Stimulated activated CD4-positive, alpha-beta T cell treated with anti-CD3 and anti-CD28 coated beads, Interleukin-12 subunit alpha, Interleukin-12 subunit beta, amount 100 ng/mL, for 48 hours (primary cell): ENCODE measurements at places on chromosomes 6 and 20.

DNA sequence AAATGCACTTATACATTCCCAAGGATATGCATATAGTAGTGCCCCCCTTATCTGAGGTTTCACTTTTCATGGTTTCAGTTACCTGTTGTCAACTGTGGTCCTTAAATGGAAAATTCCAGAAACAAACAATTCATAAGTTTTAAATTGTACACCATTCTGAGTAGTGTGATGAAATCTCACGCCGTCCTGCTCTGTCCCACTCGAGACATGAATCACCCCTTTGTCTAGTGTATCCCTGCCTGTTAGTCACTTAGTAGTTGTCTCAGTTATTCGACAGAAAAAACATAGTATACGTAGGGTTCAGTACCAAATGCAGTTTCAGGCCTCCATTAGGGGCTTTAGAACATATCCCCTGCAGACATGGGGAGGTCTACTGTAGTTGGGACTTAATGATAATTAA is 57.0 kb downstream of the MAP1LC3A start:
- no peak for DNase-seq

DNA sequence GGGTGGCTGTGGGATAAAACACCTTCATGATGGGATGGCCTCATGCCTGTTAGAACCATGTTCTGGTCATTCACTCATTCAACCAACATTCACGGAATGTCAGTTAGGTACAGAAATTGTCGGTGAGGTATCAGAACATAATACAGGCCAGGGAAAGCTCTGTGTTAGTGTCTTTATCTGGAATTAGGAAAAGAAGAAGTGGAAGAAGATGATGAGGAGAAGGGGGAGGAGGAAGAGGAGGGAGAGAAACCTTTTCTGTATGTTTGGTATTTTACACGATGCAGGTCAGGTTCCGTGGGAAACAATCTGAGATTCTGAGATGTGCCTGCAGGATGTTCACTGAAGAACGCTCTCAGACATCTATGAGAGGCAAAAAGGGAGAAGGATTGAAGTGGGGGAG is 5.6 kb downstream of the ADTRP start:
- no peak for DNase-seq

DNA sequence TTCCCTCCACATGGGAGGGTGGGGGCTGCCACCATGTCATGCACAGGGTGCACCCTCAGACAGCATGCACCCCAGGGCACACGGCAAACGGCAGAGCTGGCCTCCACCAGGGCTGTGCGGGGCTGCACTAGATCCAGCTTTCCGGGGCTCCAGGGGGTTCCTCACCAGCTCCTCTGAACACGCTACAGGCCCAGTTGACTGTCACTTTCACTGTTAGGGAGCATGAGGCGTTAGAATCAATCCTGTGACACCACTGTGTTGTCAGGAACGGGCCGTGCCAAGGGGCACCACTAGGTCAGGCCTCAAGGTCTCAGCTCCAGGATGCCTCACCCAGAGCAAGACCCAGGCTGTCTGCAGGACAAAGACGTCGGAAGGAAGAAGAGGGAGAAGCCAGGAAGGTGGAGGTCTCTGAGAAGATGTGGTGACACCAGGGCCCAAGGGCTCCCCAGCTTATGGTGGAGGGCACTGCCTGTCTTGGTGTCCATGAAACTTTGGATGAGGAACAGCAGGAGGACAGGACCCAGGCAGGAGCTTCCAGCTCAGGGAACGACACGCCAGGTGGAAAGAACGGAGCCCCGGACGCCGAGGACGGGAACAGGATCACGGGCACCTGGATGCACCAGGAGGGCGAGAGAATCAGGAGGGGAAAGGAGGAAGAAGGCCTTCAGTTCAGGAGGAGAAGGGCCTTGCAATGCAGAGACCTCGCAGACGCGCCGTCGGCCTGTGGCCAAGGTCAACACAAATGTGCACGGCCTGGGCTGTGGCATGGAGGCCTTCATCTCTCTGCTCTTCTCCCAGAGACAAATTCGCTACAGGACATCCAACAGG is 49.5 kb downstream of the YTHDF1 start:
- no peak for DNase-seq

DNA sequence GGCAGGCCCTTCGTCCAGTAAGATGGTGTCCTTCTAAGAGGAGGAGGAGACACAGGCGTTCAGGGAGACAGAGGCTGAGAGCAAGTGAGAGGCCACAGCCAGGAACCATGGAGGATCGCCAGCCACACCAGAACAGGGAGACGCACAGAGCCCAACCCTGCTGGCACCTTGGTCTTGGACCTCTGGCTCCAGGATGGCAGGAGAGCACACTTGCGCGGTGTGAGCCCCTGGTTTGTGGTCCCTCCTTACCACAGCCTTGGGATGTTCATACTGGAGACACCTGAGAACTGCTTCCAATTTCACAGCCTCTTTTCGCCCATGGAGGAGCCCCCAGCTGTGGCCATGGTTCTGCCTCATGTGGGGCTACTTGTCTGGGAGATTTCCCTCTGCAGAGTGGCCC is 222.4 kb downstream of the DLL1 start:
- DNase-seq = no peak

DNA sequence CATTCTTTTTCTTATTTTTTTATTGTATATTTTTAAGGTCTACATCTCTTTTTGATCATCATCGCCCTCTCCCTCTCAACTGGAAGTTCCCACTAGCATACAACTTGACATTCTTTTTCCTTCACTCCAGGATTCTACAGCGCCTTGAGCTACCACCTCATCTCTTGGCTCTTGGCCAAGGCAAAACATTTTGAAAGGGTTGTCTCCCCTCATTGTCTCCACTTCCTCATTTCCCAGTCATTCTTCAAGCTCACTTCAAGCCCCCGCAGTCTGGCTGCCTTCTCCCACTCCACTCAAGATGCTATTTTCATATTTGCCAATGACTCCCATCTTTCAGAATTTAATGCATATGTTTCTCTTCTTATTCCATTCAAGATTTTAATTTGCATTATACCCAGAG is 63.0 kb downstream of the OPN5 start:
- DNase-seq = no peak

GRCh38 chr6:20458027-20458894 is 56.6 kb downstream of the E2F3 start:
- DNase-seq = no peak

GRCh38 chr6:165987483-165988301 is 180.0 kb downstream of the TBXT start:
- DNase-seq = no peak

- DNase-seq = no peak
These were observed 25.0 kb upstream of the POPDC3 start for GRCh38 chr6:105204768-105205167.

DNA sequence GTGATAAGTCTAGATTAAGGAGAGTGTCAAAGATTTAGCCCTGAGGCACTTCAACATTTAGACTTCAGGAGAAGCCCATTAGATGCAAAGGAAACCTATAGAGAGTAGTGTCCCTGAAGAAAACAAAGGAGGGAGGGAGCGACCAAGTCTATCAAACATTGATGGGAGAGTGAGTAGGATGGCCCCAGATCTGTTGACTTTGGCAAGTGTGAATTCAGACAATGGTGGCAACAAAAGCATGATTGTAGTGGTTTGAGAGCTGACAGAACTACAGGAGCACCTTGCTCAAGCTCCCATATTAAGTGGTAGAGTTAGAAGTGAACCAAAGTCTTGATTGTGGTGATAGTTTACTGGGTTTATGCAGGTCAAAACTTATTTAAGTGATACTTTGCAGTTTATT is 979 bp upstream of the ABCF1 start:
- DNase-seq = no peak

DNA sequence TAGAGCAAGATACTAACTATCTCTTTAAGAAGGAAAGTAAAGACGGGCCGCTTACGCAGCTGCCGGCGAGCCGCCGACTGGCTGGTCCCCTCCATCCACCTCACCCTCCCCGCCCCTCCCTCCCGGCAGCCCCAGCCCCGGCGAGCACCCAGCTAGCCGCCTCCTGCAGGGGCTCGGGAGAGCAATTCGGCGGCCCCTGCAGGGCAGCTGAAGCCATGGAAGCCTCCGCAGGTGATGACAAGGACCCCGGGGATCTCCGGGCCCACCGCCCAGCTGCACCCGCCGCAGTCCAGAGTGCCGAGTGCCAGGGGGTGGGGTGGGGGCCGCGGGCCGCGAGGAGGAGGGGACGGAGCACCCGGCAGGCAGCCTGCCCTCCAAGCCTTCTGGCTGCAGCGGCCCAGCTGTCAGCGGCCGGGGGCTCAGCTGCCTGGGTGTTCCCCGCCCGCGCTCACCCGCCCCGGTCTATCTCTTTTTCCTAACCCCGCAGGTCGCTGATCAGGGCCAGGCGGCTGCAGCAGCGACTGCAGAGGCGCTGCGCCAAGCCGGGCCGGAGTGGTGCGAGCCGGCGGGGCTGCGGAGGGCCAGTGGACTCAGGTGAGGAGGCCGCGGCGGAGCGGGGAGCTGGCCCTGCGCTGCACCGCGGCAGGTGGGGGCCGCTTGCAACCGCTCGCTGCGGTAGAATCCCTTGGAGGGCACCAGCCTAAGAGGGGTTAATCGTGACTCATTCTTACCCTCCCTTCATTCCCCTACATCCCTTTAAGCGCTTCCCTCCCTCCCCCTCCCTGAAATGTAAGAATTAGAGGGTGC is at the start of gene SNPH:
Gene SNPH (plus strand): TSS at position 128 of the 807 bp plus-strand sequence. CDS start 29,946 bp downstream, outside the sequence.
- DNase-seq = peak; percentile 70

DNA sequence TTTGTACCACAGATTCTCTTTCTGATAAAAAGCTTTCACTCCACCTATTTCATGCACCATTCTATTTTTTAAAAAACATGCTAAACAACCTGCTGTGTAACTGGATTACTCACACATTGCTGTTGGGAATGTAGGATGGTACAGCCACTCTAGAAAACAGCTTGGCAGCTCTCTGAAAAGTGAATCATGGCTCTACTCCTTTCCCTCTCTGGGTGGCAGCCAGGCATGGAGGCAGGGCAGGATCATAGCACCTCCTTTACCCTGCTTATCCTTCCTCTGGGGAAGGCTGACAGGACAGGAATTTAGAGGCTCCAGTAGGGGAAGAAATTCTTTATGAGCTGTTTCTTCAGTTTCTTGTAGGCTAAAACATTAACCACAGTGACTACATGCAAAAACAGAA is 6.7 kb upstream of the VNN2 start:
- no peak for DNase-seq

DNA sequence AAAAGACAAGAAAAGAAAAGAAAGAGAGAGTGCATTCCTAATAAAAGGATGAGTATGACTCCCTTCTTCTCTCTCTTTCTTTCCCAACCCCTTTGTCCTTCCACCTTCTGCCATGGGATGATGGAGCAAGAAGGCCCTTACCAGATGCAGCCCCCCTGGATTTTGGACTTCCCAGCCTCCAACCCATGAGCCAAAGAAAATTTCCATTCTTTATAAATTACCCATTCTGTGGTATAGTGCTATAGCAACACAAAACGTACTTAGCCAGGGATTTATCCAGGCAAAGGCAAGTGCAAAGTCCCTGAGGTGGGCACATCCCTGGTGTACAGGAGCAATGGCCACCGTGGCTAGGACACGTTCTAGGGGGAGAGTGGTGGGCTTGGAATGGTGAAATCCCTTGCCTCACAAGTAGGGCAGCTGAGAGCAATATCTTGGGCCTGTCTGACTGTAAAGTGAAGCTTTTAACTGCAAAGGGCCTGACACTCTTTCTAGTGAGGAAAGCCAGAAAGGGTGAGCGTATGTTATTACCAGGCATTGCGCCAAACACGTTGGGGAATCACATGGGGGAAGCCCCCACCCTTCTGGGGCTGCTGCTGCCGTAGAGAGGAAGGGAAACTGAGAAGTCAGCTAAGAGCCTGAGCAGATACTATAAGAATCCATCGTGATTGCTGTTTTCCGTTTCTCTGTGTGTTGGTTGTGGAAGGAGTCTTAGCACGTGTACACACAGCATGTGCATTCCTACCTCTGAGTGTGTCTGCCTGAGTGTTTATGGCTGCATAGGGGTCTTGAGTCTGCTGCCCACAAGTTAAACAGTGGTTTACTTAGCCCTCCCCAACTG is 50.7 kb upstream of the SIRPA start:
- DNase-seq = peak; percentile 25

GRCh38 chr6:131808460-131809269 is 845 bp downstream of the ENPP1 start:
- DNase-seq = no peak

- no peak for DNase-seq
These were observed 5.2 kb downstream of the CDYL start for GRCh38 chr6:4781426-4781825.

DNA sequence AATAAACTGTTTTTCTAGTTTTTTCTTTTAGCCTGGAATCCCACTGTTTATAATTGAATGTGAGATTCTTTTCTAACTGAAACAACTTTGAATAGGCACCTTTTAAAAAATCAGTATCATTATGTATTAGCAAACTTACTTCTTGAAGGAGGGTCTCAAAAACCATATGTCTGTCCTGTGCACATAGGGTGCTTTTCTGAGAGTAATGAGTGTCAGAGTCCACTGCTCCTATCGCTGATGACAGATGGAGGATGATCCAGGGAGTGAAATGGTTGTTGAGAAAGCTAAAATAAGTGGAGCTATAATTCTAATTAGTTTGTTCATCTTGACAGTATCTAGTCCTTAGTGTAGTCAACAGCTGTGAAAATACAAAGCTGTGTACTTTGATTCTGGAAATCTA is 35.8 kb downstream of the MEI4 start:
- no peak for DNase-seq

DNA sequence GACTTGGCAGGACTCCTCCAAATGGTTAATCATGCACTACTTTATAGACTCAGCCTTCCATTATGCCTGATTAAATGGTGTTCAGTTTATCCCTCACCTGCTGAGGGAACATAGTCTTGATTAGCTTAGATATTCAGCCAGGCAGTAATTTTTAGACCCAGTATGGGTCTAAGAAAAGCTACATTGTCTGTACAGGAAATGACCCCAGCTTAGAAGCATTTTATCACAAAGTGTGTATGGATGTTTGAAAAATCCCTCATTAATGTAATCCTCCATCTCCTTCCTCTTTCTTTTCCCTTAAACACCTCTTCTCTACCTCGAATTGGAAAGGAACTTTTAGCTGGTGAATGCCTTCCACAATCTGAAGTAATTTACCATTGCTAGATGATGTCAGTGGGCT is 252.2 kb upstream of the BMP2 start:
- DNase-seq = no peak

DNA sequence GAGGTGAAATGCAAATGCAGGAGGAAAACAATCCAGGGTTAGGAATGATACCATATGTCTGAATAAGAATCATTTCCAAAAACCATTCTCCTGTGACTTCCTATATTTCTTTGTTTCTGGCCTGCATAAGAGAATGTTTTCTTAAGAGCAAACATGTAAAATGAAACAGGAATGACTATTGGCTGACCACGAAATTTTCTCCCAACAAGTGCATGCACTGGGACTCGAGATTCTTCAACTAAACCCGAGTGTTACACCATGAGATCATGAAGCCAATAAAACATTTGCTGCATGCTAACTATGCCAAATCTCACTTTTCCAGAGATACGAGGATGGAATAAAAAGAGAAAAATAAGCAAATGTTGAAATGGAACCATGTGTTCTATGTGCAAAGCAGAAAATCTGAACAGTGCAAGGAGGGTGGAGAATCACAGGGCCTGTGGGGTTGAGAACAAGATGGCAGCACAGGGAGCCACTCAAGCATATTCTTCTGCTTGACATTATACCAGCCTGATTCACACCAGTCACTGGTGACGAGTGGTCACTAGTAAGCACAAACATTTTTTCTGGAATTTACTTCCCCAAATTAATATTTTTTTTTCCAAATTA is 212.2 kb upstream of the FOXA2 start:
- DNase-seq = no peak
